CD4-positive, alpha-beta memory T cell (primary cell): ENCODE measurements at places on chromosomes 7 and 10. TPM values are rescaled to one million over a fixed set of nuclear protein-coding genes. Genes with fewer than 3 reads are reported as not detected.

Gene FAM149B1
- total RNA-seq, result 20.5 TPM

Gene SLC13A1
- not detected for total RNA-seq

Gene MARVELD1
- total RNA-seq, result 1.3 TPM

Gene GRID1
- total RNA-seq, result not detected

Gene AKR1B1
- 81.2 TPM for total RNA-seq

Gene SHTN1
- 0.83 TPM for total RNA-seq

Gene PEX1
- 38.0 TPM for total RNA-seq

Gene CNNM2
- 11.9 TPM for total RNA-seq

Gene TMEM139
- total RNA-seq, result 0.61 TPM

Gene TAF5
- total RNA-seq, result 7.9 TPM
